Activated CD4-positive, alpha-beta T cell treated with anti-CD3 and anti-CD28 coated beads for 4 hours (primary cell): ENCODE measurements at places on chromosomes 6 and 20.

DNA sequence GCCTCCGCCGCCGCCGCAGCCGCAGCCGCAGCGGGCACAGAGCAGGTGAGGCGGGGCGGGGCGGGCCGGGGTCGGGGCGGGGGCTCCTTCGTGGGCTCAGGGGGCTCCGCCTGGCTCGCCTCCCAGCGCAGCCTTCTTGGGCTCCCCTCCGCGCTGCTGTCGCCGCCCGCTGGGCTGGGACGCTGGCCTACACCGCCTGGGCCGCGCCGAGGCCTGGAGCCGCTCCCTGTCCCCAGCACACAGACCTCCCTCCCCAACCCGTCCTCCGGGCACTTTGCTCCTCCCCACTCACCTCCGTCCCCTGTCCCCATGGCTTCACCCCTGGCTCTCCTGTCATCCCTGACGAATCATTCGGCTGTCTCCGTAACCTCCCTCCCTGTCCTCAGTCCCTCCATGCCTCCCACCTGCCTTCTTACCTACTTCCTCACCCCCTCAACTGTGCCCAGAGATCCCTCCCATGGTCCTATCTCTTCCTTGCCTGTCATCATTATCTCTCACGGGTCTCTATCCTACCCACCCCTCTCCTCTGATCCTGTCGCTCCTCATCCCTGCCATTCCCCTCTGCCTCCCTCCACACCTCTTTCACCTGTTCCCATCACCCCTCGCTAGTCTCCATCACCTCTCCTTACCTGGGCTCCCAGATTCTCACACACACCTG, 512 bp downstream of the TTBK1 start:
- DNase-seq, result no peak

- DNase-seq, result no peak
Measured at GRCh38 chr6:3109761-3110160, 8.8 kb upstream of the BPHL start.

GRCh38 chr6:56491606-56492328, 150.9 kb downstream of the DST start:
- no peak for DNase-seq

GRCh38 chr6:12241493-12242175, 48.5 kb upstream of the EDN1 start:
- DNase-seq, result no peak

- no peak for DNase-seq
Measured at GRCh38 chr6:150083839-150084238, 14.9 kb upstream of the ULBP3 start.

- DNase-seq, result no peak
Measured at GRCh38 chr6:161139766-161140553, 133.9 kb downstream of the AGPAT4 start.

DNA sequence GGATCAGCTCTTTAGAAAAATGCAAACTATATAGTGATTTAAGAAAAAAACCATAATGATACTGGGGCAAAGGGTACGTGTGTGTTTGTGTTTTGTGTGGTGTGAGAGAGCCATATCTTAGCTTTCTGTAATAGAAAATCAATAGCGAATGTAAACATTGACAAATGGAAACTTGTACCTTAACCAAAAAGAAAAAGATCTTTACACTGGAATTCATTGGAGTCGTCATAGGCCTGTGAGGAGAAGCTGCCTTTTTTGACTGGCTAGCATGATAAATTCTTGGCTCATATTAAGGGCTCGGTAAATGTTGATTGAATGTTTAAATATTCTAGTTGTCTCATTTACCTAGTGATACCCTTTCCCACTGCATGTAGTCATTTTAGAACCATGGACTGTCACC, 161.8 kb upstream of the ASCC3 start:
- DNase-seq, result no peak

- no peak for DNase-seq
Measured at GRCh38 chr6:129055796-129056195, 172.9 kb downstream of the LAMA2 start.

DNA sequence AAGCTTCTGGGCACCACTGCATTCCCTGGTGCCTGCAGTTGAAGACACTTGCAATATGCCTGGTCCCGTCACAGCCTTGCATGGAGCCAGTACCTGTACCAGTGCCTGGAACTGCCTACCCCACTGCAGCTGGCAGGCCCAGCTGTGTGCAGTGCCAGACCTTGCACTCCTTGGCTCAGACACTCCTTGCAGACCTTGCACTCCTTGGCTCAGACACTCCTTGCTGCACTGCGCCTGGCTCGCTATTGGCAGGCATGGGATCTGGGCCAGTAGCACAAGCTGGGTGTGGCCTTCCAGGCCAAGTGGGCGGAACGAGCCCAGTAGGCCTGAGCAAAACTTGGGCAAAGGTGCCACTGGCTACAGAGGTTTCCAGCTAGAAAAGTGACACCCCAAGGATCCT, 1189.1 kb downstream of the GRIK2 start:
- DNase-seq, result no peak

GRCh38 chr6:8192067-8192466, 89.7 kb upstream of the EEF1E1 start:
- no peak for DNase-seq

DNA sequence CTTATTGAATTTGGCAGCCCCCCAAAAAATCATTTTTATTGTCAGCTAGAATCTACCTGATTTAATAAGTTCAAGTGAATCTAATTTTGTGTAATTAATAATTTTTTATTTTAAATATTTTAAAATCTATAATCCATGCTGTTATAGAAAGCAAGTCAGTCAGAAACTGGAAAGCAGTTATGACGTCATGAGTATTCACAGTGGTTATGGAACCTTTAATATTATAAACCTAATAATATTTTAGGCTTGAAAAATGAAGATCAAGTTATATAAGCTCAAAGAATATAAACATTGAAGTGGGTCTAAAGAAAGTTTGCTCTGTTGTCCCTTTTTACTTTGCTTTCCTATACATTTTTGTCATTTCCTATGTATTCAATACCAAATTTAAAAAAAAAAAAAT, 1075.1 kb upstream of the EPHA7 start:
- DNase-seq, result no peak

- no peak for DNase-seq
Measured at GRCh38 chr6:112021691-112022310, 32.1 kb upstream of the CCN6 start.

DNA sequence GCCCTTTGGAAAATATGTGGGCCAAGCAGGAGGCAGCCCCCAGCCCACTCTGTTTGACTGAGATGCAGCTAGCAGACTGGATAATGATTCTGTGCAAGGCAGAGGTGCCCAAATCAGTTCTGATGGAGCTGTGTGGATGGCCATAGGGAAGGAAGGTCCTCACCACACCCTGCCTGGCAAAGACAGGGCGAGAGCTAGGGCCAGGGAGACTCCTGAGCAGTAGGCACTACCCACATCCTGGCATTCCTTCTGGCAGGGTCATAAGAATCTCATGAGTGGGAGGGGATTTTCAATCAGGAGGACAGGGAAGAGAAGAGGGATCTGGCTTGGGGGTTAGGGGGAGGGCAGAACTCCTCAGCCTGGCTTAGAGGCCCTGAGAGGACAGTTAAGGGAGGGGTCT, 18.6 kb upstream of the TREM2 start:
- DNase-seq, result no peak

- no peak for DNase-seq
Measured at GRCh38 chr20:32357375-32357868, 709 bp upstream of the ASXL1 start.

DNA sequence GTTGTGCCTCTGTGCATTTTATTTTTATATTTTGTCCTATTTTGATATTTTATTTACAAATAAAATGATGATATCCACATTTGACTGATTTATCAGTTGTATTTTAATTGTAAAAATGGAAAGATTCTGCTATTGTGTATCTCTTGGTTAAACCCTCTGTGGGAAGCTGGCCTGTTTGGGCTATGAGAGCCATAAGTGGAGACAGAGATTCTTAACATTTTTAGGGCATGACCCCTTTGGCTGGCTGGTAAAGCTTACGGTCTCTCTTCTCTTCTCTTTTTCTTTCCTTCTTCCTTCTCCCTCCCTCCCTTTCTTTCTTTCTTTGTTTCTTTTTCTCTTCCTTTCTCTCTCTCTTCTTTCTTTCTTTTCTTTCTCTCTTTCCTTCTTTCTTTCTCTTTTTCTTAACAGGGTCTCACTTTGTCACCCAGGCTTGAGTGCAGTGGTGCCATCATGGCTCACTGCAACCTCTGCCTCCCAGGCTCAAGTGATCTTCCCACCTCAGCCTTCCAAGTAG, 172.3 kb upstream of the CDYL start:
- no peak for DNase-seq

- DNase-seq, result no peak
Measured at GRCh38 chr20:4835244-4836177, 113.8 kb downstream of the PRND start.

DNA sequence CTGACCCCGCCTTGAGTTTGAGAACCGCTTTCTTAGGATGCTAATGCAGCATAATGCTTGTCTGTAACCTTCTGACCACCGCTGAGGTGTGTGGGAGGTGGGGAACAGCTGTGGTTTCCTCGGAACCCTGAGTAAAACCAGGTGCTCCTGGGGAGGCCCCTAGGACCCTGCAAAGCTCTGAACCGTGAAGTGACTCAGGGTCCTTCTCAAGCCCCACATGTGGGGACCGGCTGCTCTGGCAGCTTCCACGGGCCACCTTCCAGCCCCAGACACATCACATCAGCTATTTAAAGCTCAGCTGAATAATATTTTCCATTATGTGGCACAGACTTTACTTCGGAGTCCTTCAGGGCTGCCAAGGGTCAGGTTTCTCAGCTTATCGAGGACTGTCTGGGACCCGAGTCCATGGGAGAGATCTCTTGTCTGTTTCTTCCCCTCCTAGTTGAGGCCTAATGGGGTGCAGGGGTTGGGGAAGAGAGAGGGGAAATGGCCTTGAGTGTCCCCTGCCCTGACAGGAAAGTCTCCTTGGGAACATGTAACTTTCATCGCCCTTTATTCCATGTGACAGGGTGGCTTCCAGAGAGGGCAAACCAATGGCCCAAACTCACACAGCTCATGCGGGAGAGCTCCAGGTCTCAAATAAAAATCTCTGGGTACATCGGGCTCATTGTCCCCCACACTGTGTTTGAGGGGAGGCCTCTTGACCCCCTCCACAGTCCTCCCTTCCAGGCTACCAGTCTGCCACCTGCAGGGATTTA, 186.1 kb upstream of the SLC24A3 start:
- no peak for DNase-seq

DNA sequence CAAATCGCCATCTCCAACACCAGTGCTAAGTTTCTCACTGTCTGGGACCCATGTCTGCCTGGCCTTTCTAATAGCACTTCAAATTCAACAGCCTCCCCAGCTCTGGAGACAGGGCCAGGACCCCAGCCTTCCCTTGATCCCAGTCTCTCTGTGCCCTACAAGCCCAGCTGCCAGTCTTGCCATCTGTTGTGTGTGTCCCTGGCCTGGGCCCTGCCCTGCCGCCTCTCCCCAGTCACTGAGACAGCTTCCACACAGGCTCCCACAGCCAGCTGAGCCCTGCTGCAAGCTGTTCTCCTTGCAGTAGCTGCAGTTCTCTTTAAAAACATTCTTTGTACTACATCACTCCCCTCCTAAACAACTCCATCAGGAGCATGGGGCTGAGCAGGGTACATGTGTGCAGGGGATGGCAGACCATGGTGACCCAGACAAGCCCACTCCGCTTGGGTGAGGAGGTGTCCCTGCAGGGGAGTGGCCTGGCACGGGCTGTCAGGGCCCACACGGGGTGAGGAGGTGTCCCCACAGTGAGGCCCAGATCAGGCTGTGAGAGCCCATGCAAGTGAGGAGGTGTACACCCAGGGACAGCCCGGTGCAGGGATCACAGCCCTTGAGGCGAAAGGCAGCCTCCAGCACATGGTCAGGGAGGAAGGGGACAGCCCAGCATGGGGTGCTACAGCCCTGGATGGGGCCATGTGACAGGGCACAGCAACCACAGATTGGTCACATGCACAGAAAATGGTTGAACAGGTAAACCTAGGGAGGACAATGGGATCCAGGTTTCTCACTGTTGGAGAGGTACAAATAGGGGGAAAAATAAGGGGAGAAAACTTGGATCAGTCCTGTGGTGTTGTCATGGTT, 16.2 kb downstream of the CST7 start:
- DNase-seq, result no peak

GRCh38 chr6:149897015-149897697, 757 bp downstream of the RAET1E start:
- DNase-seq, result no peak

GRCh38 chr20:61723529-61724257, 342.0 kb downstream of the TAF4 start:
- no peak for DNase-seq

DNA sequence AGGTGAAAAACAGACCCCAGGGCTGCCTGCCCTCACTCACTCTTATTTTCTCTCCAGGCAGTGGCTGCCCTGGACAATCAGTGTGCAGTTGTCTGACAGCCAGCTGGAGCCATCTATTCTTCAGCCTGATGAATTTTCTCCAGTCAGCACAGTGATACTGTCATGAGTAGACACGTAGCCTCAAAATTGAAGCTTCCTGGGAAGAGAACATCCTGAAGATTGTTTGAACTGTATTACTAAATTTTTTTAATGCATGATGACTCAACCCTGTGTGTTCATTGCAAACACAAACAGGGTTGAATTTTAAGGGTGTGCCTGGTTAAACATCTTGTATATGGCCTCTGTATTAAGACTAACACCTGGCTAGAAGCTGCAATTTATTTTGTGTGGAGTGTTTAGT, 49.8 kb upstream of the STXBP5 start:
- no peak for DNase-seq

GRCh38 chr20:54497931-54498718, 22.7 kb downstream of the DOK5 start:
- no peak for DNase-seq

- DNase-seq, result no peak
Measured at GRCh38 chr20:7285918-7286556, 518.6 kb downstream of the BMP2 start.

- no peak for DNase-seq
Measured at GRCh38 chr6:160082627-160083026, 39.0 kb upstream of the SLC22A1 start.

- no peak for DNase-seq
Measured at GRCh38 chr6:5219011-5219691, 41.6 kb downstream of the LYRM4 start.

GRCh38 chr20:44641325-44641724, 10.2 kb downstream of the ADA start:
- no peak for DNase-seq

DNA sequence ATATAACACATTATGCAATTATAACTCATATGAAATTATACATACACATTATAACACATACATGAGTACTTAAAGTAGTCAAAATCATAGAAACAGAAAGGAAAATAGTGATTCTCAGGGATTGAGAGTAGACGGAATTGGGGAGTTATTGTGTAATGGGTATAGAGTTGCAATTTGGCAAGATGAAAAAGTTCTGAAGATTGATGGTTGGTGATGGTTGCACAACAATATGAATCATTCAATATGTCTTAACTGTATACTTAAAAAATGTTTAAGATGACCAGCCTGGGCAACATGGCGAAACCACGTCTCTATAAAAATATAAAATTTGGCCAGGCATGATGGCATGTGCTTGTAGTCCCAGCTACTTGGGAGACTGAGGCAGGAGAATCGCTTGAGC, 372.7 kb downstream of the CDKAL1 start:
- no peak for DNase-seq

- no peak for DNase-seq
Measured at GRCh38 chr6:18501663-18502013, 114.5 kb downstream of the RNF144B start.

GRCh38 chr6:156658186-156658965, 118.8 kb upstream of the ARID1B start:
- DNase-seq, result no peak
